ENCODE measurements at places on chromosomes 2 and 18.

DNA sequence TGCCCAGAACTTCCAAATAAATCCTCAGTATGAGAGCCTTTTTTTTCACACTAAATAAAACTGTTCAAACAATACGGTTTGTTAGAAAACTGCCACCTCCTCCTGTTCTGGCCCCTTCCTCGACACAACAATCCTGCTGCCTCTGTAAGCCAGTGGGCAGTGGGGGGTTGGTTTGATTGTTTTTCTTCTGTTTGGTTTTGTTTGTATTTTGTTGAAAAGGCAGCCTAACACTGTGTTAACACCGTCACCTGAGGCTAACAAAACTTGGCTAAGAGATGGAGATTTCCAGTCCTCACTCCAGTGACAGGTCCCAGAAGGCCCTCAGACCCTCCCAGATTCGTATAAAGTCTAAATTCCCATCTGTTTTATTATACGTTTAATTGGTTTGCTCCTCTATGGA, 402.1 kb downstream of the ZNF521 start:
- no peak for DNase-seq

DNA sequence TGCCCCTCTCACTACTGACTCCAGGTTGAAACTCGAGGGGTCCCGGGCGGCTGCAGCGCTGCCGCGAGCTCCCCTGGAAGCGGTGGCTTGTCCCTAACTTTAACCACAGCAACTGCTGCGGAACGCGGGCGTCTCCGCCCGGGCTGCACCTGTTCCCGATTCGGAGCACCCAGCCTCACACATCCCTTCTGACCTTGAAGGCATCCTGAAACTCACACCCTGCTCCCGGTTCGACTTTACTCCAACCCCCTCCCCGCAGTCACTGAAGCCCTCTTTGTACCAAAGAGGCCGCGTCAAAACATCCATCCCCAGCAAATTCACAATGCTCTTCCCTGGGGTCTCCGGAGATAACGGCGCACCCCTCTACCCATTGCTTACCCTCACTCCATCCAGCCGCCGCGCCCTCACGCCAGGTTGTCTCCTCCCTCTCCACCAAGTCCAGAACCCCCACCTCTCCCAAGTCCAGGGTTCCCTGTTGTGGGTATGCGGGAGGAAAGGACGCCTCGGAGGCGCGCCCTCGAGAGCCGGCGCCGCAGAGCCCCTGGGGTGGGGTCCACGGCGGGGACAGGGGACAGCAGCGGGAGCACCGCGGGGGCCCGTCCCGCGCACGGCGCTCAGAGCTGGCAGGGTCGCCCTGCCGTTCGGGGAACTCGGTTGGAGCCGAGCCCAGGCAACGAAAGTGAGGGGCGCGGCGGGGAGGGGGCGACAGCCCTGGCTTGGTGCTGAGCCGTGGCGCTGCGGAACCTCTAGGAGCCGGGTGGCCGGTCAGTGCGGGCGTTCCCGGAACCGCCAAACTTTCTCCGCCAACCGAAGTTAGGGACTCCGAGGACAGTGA, 934 bp downstream of the MYO5B start:
- DNase-seq = no peak

DNA sequence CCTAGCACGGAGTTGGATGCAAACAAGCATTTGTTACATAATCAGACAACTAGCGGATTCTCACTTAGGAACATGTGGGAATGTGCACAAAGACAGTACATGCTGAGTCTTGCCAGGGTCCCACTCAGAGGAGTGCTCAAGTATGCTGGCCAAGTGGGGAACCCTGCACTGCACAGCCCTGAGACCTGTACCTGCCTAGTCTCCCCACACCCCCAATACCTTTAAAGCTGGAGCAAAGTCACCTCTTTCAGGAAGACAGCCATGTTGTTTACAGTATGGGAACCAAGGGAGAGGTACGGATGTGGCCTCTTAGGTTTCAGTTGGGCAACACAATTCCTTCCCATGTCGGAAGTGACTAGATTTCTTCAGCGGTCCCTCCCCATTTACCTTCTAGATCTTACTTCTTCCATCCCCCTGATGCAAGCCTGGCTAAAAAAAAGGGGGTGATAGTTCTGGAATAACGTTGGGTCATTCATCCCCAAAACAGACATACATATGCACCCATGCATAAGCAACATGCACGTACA, 10.7 kb downstream of the CXCR1 start:
- DNase-seq = no peak

DNA sequence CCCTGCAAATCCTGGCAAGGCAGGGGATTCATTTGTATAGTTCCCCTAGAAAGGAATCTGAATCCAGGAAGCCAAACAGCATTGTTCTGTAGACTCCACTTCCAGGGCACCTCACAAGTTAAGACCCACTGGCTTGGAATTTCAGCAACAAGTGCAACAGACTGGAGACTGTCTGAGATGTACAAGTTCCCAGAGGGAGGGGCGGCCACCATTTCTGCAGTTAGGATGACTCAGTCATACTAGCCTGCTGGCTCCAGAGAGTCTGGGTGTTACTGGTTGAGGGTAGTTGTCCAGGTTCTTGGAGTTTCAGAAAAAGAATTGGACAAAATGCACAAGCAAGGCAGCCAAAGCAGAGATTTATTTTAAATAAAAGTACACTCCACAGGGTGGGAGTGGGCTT, 384.2 kb downstream of the DSC3 start:
- DNase-seq = no peak

DNA sequence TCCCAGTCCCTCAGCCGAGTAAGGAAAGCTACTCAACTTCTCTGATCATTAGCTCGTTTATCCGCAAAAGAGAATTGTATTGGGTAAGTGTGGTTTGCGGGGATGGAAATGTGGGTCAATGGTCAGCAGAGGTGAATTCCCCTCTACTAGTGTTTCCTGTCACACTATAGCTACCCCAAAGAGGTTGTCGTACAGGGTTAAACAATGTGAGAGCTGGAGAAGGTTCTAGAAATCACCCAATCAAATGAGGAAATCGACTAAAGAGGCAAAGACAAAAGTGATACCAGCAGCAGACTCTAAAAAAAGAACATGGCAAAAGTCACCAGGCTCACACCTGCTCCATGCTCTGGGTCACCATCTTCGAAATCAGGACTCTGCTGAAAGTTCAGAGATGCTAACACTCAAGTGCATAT, 144.7 kb upstream of the ITGA4 start:
- peak; percentile 35 for DNase-seq

DNA sequence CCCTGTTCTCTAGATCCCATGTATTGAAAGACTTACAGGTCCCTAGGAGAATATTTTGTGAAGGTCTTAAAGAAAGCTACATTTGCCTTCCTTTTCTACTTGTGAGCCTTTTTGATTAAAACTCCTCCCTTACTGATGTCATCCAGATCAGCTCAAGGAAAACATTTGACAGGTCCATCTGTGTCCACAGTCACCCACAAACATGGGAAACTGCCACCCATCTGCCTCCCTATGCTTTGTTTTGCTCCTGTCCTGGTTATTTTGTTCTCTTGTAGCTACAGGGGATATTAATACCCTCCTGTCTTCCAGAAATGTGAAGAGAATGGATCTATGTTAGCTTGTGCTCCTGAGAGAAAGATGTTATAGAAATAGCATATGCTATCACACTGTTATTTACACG, 203.6 kb upstream of the GALNT5 start:
- DNase-seq = no peak

DNA sequence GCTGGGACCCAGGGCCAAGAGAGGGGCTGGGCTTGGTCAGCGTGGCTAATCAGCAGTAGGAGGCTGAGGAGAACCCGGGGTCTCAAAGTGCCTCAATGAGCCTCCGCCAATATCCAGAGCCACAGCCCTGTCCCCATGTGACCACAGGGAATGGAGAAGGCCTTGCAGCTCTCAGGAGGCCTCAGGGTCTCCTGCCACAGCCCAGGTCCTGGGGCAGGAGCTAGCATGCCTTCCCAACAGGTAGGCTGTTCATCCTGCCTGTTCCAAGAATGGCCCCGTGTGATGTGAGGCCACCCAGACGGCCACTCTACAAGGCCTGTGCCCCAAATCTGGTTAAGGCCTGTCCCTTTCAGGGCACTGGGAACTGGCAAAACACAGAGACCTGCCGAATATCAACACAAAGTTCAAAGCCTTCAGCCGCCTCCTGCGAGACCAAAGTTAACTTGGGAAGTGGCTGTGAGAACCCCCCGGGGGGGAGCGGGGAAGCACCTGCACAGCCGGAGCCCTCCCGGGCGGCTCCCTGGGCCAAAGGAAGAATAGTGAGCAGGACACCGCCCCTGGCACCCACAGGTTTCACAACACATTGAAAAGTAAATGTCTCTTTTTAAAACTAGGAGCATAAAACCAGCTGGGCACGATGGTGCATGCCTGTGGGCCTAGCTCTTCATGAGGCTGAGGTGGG, 4.5 kb upstream of the LIMS2 start:
- no peak for DNase-seq

DNA sequence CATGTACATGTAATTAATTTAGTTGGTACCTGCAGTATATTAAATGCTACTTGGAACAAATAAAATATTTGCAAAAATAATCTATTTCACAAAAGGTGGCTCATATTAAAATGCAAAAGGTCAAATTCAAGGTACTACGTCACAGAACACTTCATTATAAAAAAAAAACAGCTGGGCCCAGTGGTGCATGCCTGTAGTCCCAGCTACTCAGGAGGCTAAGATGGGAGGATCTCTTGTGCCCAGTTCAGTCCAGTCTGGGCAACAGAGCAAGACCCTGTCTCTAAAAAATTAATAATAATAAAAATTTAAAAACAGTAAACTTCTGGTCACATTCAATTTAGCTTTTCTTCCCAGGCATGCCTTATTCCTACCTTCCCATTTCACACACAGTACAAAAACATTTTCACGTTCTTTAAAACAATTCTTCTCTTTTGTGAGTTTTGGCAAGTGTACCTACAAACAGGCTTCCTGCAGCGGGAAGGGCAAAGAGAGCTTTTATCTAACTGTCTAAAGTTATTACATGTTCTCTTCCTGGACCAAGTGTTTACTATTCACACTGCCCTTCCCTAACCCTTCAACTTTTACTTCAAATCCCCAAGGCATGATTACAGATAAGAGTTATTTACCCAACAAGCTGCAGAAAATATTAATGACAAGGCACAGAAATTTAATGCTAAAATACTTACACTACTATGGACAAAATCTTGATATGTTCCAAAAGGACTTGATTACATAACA, 10.7 kb downstream of the BAZ2B start:
- no peak for DNase-seq

GRCh38 chr2:72813841-72814240, 12.0 kb downstream of the EXOC6B start:
- no peak for DNase-seq
